Kidney tubule cell (primary cell): ENCODE measurements at places on chromosomes 2 and 18.

GRCh38 chr18:9022397-9023155 is 79.9 kb upstream of the NDUFV2 start:
- no peak for DNase-seq

GRCh38 chr2:72696559-72696958 is 129.3 kb downstream of the EXOC6B start:
- DNase-seq = no peak

- no peak for DNase-seq
These were observed 34.3 kb downstream of the ADD2 start for GRCh38 chr2:70733646-70734180.

- peak; percentile 100 for DNase-seq
These were observed 29.6 kb downstream of the SH3BP4 start for GRCh38 chr2:234981197-234982095.

GRCh38 chr2:154813636-154814035 is 115.1 kb downstream of the KCNJ3 start:
- no peak for DNase-seq

GRCh38 chr2:55391615-55392242 is 27.9 kb downstream of the CCDC88A start:
- no peak for DNase-seq

GRCh38 chr2:11785611-11785940 is 39.1 kb downstream of the LPIN1 start:
- DNase-seq = no peak

DNA sequence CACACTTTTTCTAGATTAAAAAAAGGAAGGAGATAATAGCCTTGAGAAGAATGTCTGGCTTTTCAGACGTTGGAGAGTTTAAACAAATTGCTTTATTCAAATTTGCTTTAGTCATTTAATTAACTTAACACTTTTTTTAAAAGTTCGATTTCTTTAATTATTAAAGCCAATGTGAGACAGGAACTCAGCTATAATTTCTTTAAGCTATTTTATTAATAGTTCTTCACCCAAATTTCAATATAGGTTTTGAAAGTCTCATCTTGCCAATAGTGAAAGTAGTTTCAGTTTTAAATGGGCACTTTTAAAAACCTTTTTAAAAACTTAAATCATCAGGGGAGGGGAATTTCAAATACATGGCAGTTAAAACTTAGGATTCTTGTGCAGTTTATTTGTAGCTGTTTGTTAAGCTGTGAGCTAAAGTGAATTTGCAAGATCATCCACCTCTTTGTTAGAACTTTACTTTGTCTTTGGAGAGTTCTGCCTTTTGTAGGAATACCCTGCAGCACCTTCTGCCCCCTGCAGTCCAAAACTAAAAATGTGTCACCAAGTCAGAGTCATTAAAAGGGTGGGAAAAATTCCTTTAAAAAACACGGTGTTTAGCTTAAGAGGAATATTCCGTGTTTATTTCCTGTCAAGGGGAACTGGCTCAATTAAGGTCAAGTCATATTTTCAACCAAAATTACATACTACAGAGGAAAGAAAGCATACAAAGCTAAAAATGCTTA is 4.6 kb downstream of the TGIF1 start:
- peak; percentile 79 for DNase-seq

- peak; percentile 26 for DNase-seq
These were observed 583 bp downstream of the HIBCH start for GRCh38 chr2:190318931-190319554.

GRCh38 chr2:9842487-9843228 is 616 bp upstream of the TAF1B start:
- DNase-seq = no peak

- DNase-seq = peak; percentile 53
These were observed 630.8 kb upstream of the SLC39A10 start for GRCh38 chr2:195026261-195026660.

DNA sequence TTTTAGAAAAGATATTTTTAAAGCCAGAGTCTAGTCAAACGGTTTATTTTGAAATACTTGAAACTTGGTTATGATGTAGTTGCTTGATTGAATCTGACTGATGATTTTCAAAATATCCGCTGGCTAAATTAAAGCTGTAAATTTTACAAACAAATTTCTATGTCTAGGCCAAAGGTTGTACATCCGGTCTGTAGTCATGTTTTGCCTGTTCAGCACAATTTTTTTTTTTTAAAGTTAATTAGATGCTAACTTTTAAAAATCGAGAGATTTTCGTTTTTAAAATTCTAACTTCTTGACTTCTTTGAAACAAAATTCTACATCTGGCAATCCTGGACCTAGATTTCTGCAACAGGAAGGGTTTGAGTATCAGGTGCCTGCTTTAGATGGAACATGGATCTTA is 412.4 kb downstream of the TXNL1 start:
- DNase-seq = no peak

- DNase-seq = peak; percentile 78
These were observed 1.1 kb upstream of the SEH1L start for GRCh38 chr18:12946549-12947284.

- DNase-seq = peak; percentile 7
These were observed 28.6 kb upstream of the CYP26B1 start for GRCh38 chr2:72176281-72176680.

GRCh38 chr2:23557455-23557854 is 172.5 kb downstream of the KLHL29 start:
- DNase-seq = no peak

DNA sequence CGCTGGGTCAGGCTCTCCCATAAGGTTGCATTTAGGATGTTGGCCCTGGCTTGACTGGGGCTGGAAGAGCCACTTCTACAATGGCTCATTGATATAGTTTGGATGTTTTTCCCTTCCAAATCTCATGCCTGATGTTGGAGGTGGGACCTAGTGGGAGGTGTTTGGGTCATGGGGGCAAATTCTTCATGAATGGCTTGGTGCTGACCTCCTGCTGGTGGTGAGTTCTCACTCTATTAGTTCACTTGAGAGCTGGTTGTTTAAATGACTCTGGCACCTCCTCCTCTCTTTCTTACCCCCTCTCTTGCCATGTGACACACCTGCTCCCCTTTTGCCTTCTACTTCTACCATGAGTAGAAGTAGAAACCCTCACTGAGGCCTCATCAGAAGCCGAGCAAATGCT is 20.5 kb downstream of the ACOXL start:
- DNase-seq = no peak

GRCh38 chr2:112705575-112705974 is 15.2 kb upstream of the NT5DC4 start:
- peak; percentile 70 for DNase-seq
